ENCODE measurements at places on chromosomes 16 and 17.
A peak's percentile ranks its signal among the peaks of the same experiment; 100 is the strongest.

- DNase-seq: no peak
These were observed 80.8 kb downstream of the GAS7 start for GRCh38 chr17:10117581-10118001.

DNA sequence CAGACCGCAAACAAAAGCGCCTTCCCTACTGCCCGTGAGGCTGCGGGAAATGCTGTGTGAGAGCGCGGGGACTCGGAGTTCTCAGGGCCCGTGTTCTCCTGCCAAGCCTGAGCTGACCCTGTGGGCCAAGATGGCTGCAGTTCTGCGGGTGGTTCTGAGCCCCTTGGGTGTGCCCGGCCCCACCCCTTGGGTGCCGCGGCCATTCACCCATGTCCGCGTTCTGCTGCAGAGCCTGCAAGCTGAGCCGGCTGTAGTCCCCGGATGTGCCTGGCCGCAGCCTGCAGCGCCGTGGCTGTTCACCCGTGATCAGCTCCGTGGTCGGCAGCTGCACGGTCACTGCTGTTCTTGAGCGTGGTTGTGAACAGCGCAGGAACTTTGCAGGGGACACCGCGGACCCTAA, 20.0 kb downstream of the ACSF3 start:
- no peak for DNase-seq

DNA sequence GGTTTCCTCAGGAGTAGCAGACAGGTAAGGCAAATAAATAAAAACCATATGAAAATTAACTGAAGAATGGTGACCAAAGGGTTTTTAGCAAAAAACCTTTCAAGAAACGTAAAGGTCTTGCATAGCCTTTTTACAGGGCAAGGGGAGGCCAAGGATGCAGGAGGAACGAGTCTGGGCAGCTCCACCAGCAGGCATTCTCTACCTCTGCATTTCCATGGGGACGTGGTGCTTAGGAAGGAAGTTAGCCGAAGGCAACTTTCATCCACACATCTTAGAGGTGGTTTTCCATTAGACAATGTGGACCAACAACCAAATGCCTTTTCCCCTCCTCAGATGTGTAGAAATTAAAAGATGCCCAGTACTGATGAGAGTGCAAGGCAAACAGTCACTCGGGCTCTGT, 20.7 kb downstream of the TOM1L2 start:
- no peak for DNase-seq

GRCh38 chr17:22409160-22409751, 716.9 kb downstream of the KCNJ18 start:
- no peak for DNase-seq

DNA sequence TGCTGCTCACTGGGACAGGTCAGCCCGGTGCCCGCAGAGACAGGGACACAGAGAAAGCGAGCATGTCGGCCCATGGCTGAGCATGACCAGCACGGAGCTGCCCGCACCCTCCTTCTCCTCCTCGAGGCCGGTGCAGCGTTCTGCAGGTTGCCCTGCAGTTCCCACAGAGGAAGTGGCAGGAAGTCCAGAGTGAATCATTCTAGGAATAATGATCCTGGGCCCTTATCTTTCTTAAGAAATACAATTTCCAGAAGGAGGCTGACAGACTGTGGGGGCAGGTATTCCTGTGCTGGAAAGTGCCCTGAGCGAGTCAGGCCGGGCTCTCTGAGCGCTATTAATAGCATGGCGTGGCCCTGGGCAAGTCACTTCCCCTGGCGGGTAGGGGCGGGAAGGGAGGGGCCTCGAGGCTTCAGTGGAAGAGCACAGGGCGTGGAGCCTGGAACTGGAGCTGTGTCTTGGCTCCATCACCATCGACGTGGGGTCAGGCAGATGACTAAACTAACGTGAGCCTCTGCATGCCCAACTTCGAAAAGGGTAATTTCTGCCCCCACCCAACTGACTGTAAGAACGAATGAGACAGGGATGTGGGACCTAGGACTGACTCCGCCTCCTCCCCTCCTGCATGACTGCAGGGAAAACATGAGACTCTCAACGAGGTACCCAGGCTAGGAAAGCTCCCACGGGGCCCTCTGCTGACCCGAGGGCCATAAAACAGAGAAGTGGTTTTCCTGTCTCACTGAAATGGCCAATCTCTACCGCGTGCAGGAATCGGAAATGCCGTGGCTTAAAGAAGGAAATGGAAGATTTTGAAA, 9.8 kb downstream of the TMEM204 start:
- no peak for DNase-seq

- DNase-seq: no peak
These were observed 5.3 kb downstream of the RPL13 start for GRCh38 chr16:89565506-89566372.

DNA sequence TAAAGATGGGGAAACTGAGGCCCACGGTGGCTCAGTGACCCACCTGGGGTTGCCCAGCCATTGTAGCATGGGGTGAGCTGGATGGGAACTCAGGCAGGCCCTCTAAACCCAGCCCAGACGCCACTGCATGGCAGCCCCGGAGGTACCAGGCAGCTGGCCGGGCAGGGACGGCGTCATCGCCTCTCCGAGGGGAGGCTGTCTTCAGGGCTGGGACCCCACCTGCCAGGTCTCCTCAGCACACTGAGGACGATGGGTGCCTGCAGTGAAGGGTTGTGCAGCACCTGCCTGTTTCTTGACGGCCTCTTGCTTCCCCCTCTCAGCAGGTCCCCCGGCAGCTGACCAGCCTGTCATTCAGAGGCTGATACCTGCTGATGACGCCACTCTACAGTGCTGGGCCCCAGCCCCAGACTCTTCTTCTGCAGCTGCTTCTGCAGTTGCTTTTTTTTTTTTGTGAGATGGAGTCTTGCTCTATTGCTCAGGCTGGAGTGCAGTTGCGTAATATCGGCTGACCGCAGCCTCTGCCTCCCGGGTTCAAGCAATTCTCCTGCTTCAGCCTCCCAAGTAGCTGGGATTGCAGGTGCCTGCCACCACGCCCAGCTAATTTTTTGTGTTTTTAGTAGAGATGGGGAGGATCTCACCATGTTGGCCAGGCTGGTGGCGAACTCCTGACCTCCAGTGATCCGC, 24.7 kb downstream of the RNF213 start:
- no peak for DNase-seq

GRCh38 chr16:65176603-65177002, 54.7 kb upstream of the CDH11 start:
- DNase-seq: no peak

DNA sequence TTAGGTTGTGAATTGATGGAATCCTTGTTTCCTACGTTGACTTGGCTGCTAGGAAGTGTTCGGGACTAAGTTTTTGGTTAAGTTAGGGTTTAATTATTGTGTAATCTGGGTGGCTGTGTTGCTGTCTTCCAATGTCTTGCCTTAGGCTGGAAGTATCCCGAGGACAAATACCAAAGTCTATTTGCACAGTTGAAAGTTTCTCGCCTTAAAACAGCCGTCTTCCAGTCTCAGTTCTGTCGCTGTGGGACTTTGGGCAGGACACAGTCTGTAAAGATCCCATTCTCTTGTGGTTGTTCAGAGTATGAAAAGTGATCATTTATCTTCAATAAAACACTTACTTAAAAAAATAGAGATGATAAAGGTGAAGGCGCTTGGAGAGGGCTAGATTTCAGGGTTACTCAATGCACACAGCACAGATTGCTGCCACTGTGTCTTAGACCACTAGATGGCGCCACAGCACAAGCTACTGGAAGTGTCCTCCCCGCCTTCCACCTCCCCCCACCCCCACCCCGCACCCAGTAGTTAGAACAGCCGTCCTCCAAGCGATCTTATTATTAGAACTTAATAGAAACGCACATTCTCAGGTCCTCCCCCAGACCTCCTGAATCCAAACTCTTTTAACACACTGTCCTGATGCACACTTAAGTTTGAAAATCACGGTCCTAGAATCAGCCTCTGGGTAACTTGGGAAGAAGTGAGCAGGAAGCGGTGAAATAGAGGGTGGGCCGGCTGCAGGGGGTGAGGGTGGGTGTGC, 45.8 kb downstream of the AKAP1 start:
- peak; percentile 96 for DNase-seq

DNA sequence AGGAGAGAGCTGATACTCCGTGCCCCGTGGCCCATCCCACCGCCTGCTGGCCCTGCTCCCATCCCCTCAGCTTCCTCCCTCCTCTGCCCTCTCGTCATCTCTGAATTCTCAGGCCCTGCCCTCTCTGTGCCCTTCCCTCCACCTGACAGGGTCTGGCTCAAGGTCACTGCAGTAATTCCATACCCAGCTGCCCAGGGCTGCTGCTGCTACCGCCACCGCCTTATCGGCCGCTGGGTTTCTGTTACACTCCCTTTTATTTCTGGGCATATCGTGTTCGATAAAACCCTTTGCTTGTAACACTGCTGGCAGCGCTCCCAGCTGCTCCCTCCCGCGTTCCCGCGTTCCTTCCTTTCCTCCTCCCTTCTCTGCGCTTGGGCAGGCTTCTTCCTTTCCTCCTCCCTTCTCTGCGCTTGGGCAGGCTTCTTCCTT, 1.2 kb downstream of the EPN3 start:
- no peak for DNase-seq

GRCh38 chr17:55806745-55807495, 56.1 kb downstream of the PCTP start:
- no peak for DNase-seq

DNA sequence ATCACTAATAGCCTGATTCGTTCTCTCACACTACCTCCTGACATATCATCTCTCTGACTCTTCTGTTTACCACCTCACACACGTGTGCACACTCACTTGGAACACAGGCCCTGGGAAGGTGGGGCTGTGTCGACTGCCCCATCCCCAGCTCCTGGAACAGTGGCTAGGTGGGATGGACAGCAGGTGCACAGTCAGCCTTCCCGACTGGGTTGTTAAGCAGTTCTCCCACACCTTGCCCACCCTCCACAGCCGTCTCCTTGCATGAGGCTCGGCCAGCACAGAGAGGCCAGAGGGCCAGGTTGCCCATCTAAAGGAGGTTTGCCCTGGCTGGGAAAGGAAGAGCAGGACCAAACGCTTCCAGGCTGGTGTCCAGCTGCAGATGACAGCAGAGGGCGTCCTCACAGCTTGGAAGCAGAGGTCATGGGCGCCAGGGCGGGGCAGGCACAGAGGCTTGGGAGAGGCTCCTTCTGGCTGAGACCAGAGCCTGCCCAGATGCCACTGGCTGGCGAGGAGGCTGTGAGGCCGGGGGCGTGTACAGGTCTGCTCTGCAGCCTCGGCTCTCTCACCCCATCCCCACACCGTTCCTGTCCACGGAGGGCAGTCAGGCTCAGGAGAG, 92.8 kb downstream of the AMFR start:
- DNase-seq: no peak

DNA sequence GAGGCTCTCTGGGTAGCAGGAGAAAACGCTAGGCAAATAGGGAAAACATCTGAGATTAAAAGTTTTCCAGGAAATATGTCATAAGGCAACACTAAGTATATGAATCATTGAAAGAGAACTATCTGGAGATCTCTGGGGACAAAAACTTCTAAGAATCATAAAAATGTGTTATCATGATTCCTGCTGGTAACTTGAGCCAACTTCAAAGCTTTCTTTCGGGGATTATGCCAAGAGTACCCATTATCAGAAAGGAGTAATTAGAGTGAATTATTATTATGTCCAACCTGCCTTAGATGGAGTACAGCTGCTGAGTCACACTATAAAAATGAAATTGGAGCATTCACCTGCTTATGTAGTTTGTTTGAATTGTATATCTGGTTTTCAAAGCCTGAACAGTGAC, 488.5 kb upstream of the SOX9 start:
- DNase-seq: no peak

DNA sequence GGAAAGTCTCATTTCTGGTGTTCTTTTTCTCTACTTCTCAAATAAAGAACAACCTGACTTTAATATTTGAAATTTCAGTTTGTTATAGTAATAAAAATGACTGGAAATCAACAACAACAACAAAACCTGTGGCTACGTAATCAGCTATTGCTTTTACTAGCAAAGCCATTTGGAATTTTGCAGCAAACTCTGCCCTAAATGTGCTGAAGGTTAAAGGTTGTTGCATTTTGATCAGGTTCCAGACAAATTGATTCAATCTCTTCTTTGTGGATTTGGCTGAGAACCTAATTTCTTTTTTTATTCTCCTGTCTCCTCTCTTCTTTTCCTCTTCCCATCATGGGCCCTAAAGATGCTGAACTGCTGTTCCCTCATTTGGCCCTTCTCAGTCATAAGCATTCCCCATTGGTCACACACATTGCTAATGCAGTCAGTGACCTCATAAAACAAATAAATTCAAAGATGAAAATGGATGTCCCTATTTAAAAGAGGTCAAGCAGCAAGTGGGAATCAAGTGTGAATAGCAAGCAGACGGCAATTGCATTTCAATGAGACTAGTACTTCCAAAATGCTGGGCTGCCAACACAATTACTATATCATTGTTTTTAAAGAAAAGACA, 795.1 kb upstream of the CDH8 start:
- DNase-seq: no peak

DNA sequence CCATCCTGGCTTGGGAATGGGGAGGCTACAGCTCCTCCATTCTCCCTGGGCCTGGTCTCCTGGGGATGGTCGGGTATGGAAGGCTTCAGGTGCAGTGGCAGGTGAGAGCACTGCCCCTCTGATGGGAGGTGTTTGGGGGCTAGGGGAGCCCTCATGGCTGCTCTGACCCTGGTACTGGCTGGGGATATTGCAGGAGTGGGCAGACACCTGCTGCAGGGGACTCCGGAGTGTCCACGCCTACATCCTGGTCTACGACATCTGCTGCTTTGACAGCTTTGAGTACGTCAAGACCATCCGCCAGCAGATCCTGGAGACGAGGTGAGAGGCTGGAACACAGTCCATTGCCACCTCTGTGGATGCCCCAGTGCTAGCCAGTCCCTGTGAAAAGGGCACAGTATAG, 8.8 kb downstream of the RASL10B start:
- no peak for DNase-seq

DNA sequence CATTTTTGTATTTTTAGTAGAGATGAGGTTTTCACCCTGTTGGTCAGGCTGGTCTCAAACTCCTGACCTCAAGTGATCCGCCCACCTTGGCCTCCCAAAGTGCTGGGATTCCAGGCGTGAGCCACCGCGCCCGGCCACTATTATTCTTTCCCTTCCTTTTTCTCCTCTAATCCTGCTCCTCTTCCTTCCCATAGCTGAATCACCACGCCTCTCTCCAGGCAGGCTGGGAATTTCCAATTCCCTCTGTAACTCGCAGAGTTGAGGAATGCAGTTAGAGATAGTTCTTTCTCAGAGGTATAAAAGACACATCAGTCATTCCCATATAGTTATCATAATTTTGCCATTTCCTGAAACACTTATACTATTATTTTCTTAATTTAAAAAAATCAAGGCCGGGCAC, 11.2 kb downstream of the METTL16 start:
- DNase-seq: no peak

DNA sequence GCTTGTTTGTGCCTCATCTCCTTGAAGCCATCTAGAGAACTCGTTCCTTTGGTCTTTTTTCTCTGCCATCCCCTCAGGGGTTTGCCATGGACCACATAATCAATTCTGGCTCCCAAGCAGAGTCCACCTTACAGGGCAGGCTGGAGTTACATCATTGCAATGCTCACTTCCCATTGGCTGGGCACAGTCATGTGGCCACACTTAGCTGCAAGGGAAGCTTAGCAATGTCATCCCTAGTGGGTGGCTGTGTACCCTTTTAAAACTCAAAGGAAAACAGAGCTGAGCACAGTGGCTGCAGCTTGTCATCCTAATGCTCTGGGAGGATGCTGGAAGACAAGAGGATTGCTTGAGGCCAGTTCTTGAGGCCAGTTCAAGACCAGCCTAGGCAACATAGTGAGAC, 41.9 kb upstream of the POLR3E start:
- no peak for DNase-seq
